GM23338 (cell line): ENCODE measurements at places on chromosomes 7 and 10.
A peak's percentile ranks its signal among the peaks of the same experiment; 100 is the strongest.

DNA sequence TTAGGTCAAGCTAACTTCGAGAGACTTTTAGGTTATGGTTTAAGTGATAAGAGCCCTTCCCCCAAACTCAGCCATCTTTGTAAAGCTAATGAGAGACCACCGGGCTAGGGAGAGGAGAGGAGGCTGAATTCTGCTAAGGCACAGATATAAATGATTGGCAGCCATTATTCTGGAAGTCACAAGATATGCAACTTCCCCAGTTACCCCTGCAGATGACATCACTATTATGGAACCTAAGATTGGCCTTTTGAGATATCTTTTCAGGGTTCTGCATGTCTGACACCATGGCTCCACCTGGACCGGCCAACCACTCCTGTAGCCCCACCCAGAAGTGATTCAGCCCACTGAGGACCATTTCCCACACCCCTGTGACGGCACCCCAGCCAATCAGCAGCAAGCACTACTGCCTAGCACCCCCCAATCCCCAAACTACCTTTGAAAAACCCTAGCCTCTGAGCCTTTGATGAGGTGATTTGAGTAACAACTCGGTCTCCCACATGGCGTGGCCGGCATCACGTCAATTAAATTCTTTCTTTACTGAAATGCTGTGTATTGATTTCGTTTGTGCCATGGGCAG, 14.4 kb downstream of the VIPR2 start:
- DNase-seq, result no peak

GRCh38 chr10:129689671-129690071, 222.6 kb downstream of the MGMT start:
- no peak for DNase-seq

- DNase-seq, result no peak
Observed at GRCh38 chr10:26048756-26049155, 114.7 kb downstream of the MYO3A start.

- DNase-seq, result no peak
Observed at GRCh38 chr10:75140246-75140645, 28.8 kb downstream of the SAMD8 start.

- DNase-seq, result peak; percentile 56
Observed at GRCh38 chr7:140297192-140297591, 101.1 kb downstream of the SLC37A3 start.

DNA sequence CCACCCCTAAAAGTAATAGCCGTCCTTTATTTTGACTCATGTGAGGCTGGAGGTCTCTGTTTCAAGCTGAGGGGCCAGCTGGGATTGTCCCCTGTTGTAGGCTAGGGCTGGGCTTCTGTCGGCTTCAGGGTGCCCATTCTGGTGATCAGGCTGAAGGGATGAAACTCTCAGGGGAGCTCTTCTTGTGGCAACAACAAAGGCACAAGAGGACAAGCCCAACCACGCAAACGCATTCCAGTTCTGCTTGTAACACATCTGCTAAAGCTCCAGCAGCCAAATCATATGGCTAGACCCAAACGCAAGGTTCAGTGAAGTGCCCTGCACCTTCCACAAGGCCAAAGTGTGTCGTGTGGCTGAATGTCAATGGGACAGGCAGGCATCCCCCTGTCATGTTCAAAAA, 405.7 kb downstream of the INHBA start:
- DNase-seq, result peak; percentile 29

- no peak for DNase-seq
Observed at GRCh38 chr7:30467271-30467670, 11.3 kb downstream of the NOD1 start.

DNA sequence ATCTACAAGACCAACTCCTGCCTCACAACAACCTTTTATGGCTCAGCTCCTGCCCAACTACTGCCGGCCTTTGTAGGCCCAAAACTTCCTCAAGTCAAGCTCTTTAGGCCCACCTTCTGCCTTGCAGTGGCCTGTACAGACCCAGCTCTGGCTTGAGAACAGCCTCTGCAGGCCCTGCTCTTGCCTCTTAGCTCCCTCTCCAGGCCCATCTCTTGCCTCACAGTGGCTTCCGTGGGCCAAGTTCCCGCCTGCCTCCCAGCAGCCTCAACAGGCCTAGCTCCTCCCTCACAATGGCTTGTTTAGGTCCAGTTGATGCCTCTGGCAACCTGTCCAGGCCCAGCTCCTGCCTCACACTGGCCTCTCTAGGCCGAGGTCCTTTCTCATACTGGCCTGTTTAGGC, 32.4 kb upstream of the VKORC1L1 start:
- no peak for DNase-seq
